GM03348 (cell line): ENCODE measurements at places on chromosomes 12 and 14.
A peak's percentile ranks its signal among the peaks of the same experiment; 100 is the strongest.

- DNase-seq: no peak
These were observed 369.0 kb upstream of the FAR2 start for GRCh38 chr12:28780096-28780495.

DNA sequence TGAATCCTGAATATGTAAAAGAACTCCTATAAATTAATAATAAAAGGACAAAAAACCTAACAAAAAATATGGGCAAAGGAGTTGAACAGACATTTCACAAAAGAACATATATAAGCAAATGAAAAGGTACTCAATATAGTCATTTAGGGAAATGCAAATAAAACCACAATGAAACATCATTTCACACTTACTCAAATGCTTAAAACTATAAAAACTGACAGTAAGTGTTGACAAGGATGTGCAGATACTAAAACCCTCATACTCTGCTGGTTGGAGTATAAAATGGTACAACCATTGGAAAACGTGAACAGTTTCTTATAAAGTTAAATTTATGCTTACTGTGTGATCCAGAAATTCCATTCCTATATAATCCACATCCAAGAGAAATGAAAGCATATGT, 247.1 kb downstream of the GXYLT1 start:
- DNase-seq: no peak

- DNase-seq: peak; percentile 5
These were observed 117.8 kb downstream of the DUSP6 start for GRCh38 chr12:89234324-89235114.

- DNase-seq: no peak
These were observed 52.5 kb upstream of the FOXN3 start for GRCh38 chr14:89469210-89470198.

- no peak for DNase-seq
These were observed 99.1 kb downstream of the ALG10 start for GRCh38 chr12:34121360-34121759.

DNA sequence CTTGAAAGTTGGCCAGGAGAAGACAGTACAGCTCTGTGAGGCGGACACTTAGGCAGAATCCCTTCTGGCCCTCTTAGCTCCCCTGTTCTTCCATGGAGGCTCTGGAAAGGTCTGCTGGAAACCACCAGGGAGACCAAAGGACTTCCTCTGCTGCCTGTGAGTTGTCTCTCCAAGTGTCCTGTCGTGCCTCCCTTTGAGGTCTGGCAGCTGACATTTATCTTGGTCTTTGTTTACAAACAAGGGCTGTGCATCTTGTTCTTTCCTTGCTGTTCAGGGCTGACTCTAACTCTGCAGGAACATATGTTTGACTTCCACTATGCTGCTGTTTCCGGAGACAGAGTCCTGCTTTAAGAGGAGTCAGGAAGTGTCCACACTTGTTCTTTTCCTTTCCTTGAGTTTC, 159.9 kb upstream of the FRMD6 start:
- DNase-seq: no peak
